Esophagus squamous epithelium (tissue), 5 donors: ENCODE measurements at places on chromosomes 16 and 17.

DNA sequence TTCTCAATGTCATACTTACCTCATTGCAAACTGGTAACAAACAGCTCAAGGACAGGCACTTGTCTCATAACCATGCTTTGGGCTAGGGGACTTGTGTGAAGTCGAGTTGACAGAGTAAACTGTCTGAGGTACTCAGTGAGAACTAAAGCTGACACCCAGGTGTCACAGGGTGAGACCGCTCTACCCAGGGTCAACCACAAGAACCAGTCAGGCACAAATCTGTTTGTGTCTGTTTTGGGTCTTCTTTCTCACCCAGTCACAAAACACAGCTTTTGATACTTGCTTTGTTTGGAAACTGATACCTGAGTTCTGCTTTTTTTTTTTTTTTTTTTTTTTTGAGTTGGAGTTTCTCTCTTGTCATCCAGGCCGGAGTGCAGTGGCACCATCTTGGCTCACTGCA is 161.1 kb downstream of the STX8 start:
- H3K27ac ChIP-seq, result no peak overlapping the region
- H3K36me3 ChIP-seq, result no peaks in the 10 kb centered on the region
- no peak for DNase-seq
- no peak overlapping the region for H3K4me3 ChIP-seq
- H3K27me3 ChIP-seq, result no peaks in the 10 kb centered on the region

- H3K4me1 ChIP-seq, result peaks cover 4% of the 10 kb centered on the region
- no peak overlapping the region for H3K4me3 ChIP-seq
- DNase-seq, result no peak
- no peaks in the 10 kb centered on the region for H3K27me3 ChIP-seq
These were observed 2.3 kb upstream of the PRSS21 start for GRCh38 chr16:2814551-2815298.

GRCh38 chr16:27892879-27893278 is 170.6 kb downstream of the GSG1L start:
- DNase-seq, result no peak
- no peaks in the 10 kb centered on the region for H3K36me3 ChIP-seq
- H3K27ac ChIP-seq, result no peak overlapping the region

- H3K4me1 ChIP-seq, result peaks cover 14% of the 10 kb centered on the region
- H3K27me3 ChIP-seq, result no peaks in the 10 kb centered on the region
- peaks cover 6% of the 10 kb centered on the region for H3K36me3 ChIP-seq
- no peak overlapping the region for H3K4me3 ChIP-seq
These were observed 28.9 kb downstream of the COX10 start for GRCh38 chr17:14098246-14098645.

DNA sequence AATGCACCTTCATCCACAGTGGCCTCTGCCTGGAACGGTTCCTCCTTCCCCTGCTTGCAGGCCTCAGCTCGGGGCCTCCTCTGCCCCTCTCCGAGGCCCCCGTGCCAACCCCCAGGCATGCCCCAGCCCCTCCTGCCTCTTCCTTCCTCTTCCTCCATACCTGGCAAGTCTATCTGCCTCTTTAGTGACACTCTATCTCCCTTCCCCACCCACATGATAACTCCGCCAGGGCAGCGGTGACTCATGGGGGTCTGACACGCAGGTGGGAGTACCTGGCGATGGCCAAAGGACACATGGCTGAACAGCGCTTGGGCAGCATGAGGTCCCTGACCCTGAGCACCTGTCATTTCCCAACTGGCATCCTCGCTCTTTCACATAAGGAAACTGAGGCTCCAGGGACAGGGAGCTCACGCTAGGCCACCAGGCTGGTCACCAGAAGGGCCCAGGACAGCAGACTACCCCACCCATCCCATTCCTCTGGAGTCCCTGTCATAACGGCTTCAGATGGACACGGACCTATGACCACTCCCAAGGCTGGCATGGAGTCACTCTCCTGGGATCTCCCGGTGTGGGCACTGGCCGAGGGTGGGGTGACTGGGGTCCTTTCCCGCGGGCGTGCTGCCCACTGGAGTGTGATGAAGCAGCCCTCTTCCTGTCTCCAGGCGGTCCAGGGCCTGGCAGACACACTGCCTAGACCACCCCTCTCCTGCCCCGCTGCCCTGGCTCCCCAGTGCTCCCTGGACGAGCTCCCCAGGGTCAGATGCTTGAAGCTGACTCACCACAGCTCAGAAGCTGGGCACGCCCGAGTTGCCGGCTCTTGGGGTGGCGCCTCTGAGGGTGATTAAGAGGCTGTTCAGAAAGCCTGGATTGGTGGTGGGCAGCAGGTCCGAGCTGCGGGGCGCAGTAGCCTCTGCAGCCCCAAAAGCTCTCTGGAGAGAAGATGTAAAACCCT is 100.6 kb downstream of the ENGASE start:
- H3K27me3 ChIP-seq, result peaks cover 48% of the 10 kb centered on the region
- no peaks in the 10 kb centered on the region for H3K4me1 ChIP-seq
- no peaks in the 10 kb centered on the region for H3K36me3 ChIP-seq
- DNase-seq, result no peak
- no peak overlapping the region for H3K4me3 ChIP-seq

GRCh38 chr17:77324227-77324626 is 183.5 kb downstream of the SEC14L1 start:
- no peaks in the 10 kb centered on the region for H3K27me3 ChIP-seq
- H3K36me3 ChIP-seq, result no peaks in the 10 kb centered on the region
- no peak overlapping the region for H3K4me3 ChIP-seq
- no peak for DNase-seq
- peaks cover 71% of the 10 kb centered on the region for H3K4me1 ChIP-seq

DNA sequence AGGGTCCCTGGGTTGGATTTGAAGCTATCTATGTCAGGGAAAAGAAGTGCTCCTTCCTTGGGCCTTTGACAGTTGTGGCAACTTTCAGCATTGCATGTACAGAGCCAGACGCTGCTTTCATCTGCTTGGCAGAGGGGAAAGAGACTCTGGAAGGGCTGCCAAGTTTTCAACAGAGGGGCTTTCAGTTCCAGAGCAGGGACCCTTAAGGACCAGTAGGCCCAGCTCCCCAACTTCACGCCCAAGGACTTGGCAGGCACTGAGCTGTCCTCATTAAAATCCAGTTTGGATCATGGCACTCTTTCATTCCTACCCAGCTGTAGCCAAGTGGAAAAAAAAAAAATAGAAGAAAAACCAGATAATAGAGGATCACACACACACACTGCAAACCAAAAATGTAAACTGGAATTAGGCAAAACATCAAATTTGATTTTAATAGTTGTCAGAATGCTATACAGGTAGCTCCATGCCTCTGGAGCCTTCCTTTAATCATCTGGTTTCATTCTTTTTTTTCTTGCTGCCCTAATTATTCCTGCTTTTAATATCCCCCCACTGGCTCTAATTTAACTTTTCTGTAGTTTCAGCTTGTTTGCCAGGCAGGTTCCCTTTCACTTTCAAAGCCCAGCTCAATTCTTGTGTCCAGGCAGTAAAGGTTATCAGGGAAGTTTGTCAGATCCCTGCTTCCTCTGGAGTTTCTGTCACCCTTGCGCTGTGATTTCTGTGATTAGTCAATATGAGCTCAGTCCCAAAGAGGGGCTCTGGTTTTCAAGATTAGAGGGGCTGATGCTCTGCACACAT is 702.6 kb upstream of the CDH8 start:
- no peak for DNase-seq
- no peaks in the 10 kb centered on the region for H3K36me3 ChIP-seq
- no peak overlapping the region for H3K27ac ChIP-seq
- H3K4me3 ChIP-seq, result no peak overlapping the region
- no peaks in the 10 kb centered on the region for H3K27me3 ChIP-seq

DNA sequence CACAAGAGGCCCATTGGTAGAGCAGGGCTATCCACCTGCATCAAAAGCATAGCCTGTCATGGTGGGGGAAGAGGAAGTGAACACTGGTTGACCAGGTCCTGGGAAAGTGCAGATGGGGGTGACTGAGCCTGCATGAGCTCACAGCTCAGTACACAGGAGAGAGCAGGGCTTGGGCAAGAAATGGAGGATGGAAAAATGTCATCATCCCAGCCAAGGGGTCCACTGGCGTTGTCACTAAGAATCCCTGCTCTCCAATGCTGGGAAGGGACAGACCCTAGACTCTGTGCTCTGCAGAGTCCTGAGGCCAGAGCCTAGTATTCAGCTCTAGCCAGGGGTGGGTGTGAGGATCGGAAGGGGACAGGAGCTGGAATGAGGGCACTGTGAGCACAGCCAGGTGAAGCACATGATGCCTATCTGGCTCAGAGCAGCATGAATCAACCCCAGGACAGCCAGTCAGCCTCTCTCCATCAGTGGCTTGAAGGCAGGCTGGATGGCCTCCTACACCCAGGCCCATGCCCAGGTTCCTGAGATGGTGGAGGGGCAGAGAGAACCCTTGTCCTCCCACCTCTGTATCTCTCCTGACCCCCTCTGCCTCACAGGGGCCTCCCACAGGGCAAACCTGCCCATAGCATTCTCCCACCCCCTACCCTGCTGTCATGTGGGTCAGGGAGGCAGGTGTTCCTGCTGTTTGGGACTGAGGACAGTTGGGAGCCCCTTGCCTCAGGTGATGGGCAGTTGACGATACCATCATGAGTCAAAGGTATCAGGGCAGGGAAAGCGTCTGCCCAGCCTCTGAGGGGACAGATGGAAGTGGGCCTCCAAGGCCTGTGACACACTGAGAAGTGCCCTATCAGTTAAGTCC is 13.8 kb upstream of the CTCF start:
- DNase-seq, result no peak
- no peaks in the 10 kb centered on the region for H3K27me3 ChIP-seq
- no peak overlapping the region for H3K4me3 ChIP-seq
- peaks cover 8% of the 10 kb centered on the region for H3K36me3 ChIP-seq
- peaks cover 46% of the 10 kb centered on the region for H3K4me1 ChIP-seq

- H3K4me3 ChIP-seq, result no peak overlapping the region
- H3K4me1 ChIP-seq, result no peaks in the 10 kb centered on the region
- H3K36me3 ChIP-seq, result no peaks in the 10 kb centered on the region
- DNase-seq, result no peak
These were observed 7.1 kb upstream of the ZNF747 start for GRCh38 chr16:30541502-30542329.

DNA sequence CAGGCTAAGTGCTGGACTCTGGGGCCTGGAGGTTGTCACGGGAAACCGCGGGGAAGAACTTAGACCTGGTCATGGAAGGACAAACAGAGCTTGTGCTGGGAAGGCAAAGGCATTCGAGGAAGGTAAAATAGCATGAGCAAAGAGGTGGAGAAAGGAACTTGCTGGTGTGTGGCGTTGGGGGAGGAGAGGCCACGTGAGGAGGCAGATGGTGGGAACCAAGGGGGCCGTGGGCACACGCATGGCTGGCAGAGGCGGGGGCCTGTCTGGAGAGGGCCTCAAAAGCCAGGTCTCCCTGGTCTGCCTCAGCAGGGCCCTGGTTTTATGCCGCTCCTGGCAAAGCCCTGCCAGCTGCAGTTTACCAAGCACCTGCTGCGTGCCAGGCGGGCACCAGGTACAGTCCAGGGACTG is 15.3 kb downstream of the CORO7 start:
- no peak overlapping the region for H3K27ac ChIP-seq
- H3K4me3 ChIP-seq, result no peak overlapping the region
- no peak for DNase-seq
- no peaks in the 10 kb centered on the region for H3K4me1 ChIP-seq
- no peaks in the 10 kb centered on the region for H3K27me3 ChIP-seq
- H3K36me3 ChIP-seq, result peaks cover 4% of the 10 kb centered on the region

- H3K36me3 ChIP-seq, result no peaks in the 10 kb centered on the region
- peak overlapping the region; percentile 82 for H3K27ac ChIP-seq
- H3K27me3 ChIP-seq, result peaks cover 28% of the 10 kb centered on the region
- DNase-seq, result no peak
- no peak overlapping the region for H3K4me3 ChIP-seq
These were observed 3.2 kb upstream of the ARHGAP23 start for GRCh38 chr17:38425031-38425430.

GRCh38 chr16:73697336-73697735 is 599.3 kb upstream of the PSMD7 start:
- no peaks in the 10 kb centered on the region for H3K4me1 ChIP-seq
- no peaks in the 10 kb centered on the region for H3K36me3 ChIP-seq
- H3K4me3 ChIP-seq, result no peak overlapping the region
- H3K27ac ChIP-seq, result no peak overlapping the region

GRCh38 chr16:4322121-4323052 is 6.5 kb downstream of the GLIS2 start:
- peak overlapping the region; percentile 89 for H3K27ac ChIP-seq
- no peak overlapping the region for H3K4me3 ChIP-seq
- H3K27me3 ChIP-seq, result no peaks in the 10 kb centered on the region
- H3K36me3 ChIP-seq, result no peaks in the 10 kb centered on the region

GRCh38 chr16:86930663-86931373 is 352.5 kb downstream of the FOXL1 start:
- no peaks in the 10 kb centered on the region for H3K36me3 ChIP-seq
- H3K4me1 ChIP-seq, result no peaks in the 10 kb centered on the region
- H3K27me3 ChIP-seq, result peaks cover 89% of the 10 kb centered on the region
- H3K27ac ChIP-seq, result peak overlapping the region; percentile 54
- DNase-seq, result no peak

GRCh38 chr16:57667048-57667525 is 1.0 kb upstream of the ADGRG3 start:
- no peak for DNase-seq
- no peak overlapping the region for H3K4me3 ChIP-seq
- H3K27ac ChIP-seq, result no peak overlapping the region
- no peaks in the 10 kb centered on the region for H3K27me3 ChIP-seq
- H3K4me1 ChIP-seq, result no peaks in the 10 kb centered on the region

DNA sequence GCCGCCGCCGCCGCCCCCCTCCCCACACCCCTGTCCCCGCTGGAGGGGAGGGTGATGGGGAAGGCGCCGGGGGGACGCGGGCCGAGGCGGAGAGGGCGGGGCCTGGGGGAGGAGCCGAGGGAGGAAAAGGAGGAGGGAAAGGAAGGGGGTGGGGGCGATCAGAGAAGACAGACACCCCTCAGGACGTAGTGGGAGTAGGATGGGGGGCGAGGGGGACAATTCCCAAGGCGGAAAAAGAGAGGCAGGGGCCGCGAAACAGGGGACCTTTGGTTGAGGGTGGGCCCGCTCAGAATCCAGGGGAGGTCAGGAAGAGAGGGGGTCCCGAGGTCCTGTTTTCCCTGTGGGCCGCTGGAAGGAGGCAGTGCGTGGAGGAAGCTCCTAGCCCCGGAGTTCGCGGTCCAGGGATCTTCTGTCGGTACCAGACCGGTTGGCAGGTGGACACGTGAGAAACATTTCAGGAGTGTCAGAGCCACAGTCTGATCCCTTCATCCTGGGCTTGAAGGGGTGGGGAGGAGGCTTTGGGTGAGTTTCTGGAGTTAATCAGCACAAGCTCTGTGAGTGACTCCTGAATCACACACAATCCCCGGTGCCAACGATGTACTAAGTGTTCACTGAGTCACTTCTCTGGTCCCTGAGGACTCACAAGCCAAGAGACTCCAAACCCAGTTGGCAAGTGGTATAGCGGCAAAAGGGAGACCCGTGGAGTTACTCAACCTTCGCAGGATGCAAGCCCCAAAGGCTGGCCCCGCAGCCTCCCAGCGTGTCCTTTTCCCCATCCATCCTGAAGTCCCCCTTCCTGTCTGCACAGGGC is at the start of gene XYLT1:
Gene XYLT1 (minus strand): TSS at position 53 of the 811 bp plus-strand sequence. CDS start 164 bp downstream, outside the sequence.
- no peaks in the 10 kb centered on the region for H3K36me3 ChIP-seq
- peak within 1 kb of the TSS; percentile 85 for H3K27ac ChIP-seq
- no peaks in the 10 kb centered on the region for H3K27me3 ChIP-seq
- H3K4me1 ChIP-seq, result peaks cover 50% of the 10 kb centered on the region

DNA sequence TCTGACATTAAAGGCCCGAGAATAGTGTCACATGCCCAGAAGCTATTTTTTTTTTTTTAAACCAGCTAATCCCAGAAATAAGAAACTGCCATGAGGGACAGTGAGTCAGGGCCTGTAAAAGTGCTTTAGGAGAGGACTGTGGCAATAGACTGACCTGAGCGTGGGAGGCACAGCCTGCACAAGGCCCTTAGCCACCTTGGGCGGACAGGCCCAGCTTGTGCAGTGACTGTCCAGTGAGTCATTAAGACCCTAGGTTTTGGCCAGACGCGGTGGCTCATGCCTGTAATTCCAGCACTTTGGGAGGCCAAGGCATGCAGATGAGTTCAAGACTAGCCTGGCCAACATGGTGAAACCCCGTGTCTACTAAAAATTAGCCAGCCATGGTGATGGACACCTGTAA is 343.0 kb upstream of the ZFHX3 start:
- H3K36me3 ChIP-seq, result no peaks in the 10 kb centered on the region
- no peak for DNase-seq
- H3K27ac ChIP-seq, result no peak overlapping the region
- no peak overlapping the region for H3K4me3 ChIP-seq
- H3K27me3 ChIP-seq, result no peaks in the 10 kb centered on the region
